ENCODE measurements at places on chromosomes 4 and X.

DNA sequence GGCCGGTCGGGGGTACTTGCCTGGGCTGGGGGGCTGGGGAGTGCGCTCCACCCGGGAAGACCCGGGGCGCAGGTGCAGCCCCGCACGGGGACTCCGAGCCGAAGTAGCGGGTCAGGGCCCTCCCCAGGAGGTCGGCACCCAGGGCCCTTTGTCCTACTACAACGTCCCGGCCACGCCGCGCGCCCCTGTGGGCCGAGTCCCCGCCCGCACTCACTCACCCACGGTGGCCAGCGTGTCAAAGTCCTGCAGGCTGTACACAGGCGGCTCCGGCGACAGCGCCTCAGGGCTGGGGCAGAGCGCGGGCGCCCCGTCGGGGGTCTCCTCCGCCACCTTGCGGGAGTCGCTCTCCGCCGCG is 602 bp downstream of the PRKX start:
- no peak for DNase-seq

DNA sequence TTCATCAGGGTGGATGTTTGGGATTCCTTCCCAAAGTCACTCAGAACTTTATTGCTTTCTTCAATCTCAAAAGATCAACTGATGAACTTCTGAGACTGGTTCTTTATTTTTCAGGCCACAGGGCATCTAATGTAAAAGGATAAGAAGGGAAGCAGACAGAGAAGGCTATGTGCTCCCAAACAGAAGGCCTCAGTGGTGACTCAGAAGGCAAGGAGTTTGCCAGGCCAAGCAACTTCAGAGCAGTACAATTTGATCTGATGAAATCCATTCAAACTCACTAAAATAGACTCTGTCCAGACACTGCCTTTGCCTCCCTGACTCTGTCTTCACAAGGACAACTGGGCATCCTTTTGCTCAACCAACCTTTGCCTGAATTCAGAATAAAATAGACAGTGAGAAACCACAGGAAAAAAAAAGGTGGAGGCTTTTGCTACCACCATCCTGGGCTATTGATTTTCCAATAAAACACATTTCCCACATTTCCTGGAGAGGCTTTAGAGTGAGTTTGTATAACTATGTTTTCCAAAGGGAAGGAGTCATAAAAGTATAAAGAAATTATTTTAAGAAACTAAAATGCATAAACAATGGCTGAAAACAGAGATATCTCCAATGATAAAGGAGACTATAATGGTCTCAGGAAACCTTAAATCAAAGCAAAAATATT is 55.2 kb downstream of the ARHGEF6 start:
- no peak for DNase-seq

GRCh38 chr4:143489106-143489505 is 24.4 kb upstream of the SMARCA5 start:
- no peak for DNase-seq

DNA sequence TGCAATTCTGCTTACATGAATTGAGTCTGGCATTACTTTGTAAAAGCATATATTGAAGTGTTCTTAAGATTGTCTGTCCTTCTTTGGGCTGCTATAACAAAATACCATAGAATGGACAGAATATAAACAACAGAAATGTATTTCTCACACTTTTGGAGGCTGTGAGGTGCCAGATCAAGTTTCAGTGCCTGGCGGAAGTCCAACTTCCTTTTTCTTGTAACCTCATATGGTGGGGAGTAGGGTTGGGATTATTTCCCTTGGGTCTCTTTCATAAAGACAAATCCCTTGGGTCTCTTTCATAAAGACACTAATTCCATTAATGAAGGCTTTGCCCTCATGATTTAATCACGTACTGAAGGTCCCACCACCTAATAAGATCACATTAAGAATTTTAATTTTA is 199.3 kb upstream of the GRID2 start:
- DNase-seq, result no peak

DNA sequence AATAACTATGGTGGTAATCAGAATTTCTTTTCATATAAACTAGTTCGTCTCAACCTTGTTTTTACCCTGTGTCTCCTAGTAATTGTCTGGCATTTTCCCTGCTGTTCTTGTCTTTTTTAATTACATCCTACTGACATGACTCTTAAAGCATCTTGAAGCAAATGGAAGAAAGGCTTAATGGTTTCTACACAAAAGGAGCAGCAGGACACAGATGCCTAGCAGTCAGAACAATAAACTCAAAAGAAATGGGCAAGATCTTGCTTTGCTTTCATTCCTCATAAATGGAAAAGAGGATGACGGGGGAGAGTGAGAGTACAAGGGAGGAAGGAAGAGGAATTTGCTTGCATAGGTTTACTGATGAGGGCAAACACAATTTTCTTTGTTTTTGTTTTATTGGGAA is 293.2 kb upstream of the EMCN start:
- DNase-seq, result no peak

DNA sequence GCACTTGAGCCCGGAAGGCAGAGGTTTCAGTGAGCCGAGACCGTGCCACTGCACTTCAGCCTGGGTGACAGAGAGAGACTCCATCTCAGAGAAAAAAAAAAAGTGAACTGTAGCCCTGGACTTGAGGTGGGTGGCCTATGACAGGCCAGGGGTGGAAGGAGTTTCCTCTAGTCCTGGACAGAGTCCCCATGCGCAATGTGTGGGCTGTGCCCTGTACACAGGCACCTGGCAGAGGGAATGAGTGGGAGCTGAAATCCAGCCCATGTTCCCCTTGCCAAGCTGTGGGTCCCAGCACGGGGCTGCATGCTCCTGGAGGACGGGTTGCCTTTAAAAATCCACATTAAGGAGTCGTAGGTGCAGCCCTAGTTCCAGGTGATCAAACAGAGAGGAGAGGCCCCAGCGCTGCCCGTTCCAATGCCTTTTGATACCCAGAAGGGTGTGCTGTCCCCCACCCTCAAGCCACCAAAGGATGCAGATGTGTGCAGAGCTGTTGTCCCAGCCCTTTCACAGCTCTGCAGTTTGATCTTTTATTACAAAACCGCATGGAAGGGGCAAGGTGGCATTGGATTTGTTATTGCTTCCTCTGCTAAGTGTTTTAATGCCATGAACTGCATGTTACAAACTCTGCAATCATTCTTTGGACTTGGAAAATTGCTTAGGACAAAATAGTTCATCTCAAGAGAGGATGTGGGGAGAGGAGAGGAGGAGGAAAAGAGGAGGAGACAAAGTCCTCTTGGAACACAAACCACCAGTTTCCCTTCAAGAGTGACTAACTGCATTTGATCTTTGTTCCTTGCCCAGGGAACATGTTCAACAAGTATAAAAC is 38.0 kb upstream of the PDK3 start:
- no peak for DNase-seq

DNA sequence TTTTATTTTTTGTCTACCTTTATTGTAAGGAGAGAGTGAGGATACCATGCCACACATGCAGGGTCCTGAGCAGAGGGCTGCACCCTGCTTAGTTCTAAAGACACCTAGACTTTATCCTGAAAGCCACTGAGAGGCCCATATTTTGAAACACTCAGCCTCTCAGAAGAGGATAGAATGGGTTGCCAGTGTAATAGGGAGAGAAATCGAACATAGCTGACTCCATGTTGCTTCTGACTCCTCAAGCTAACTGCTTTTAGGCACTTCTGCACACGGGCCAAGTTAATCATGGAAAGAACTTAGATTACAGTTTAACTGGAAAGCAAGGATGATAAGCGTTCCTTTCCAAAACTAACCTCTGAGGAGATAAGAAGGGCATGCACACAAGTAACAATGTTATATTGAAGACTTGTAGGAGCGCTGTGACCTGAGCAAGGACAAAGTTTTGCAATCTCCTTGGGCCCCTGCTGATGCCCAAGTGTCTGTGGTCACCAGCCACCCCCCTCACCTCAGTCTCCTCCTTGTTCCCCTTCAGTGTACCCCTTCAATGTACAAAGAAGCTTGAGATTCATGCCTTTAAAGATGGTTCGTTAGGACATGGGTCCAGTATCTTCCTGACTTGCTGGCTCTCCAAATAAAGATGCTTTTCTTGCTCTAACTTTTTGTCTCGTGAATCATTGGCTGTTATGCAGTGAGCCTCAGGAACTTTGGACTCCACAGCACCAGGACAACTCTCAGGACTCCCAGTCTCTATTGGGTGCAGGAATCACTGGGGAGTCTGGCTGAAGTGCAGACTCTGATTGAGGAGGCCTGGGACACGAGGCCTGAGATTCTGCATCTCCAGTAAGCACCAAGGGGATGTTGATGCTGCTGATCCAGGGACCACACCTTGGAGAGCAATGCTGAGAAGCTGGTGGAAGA is 25.4 kb upstream of the CD99 start:
- DNase-seq, result no peak

- DNase-seq, result no peak
Measured at GRCh38 chr4:1080432-1080831, 32.9 kb downstream of the RNF212 start.

DNA sequence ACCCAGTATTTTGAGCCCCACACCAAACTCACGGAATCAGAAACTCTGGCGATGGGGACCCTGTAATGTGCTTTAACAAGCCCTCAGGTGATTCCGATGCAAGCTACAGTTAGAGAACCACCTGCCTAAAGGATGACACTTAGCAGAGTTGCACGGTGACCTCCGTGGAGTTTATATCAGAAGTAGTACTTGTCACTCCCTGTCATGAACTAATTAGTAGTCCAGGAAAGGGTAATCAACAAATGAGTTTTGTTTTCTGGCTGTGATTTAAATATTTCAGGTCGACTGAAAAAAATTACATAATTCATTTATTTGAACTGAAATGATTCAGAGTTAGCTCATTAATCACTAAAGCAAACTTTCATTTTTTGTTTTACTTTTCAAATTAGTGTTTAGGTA is 56.4 kb downstream of the TMA16 start:
- no peak for DNase-seq

- no peak for DNase-seq
Measured at GRCh38 chr4:124708517-124709300, 3.8 kb downstream of the ANKRD50 start.

DNA sequence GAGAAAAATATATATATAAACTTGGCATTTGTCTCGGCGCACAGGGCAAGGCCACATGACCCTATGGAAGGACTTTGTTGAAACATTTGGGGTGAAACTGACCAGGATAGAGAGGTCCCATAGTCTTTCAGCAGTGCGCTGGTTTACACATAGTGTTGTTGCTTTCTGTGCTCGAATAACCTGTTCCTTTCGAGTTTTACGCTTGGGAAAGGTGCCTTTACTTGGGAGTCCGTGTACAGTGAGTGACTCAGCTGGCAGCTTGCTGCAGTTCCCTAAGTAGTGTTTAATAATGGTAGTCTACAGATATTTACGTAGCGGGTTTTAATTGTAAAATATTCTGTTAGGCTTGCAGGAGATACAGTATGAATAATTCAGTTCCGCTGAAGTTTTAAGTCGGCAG is 578 bp downstream of the APOOL start:
- no peak for DNase-seq

GRCh38 chrX:63513825-63514568 is 162.9 kb upstream of the SPIN4 start:
- no peak for DNase-seq

DNA sequence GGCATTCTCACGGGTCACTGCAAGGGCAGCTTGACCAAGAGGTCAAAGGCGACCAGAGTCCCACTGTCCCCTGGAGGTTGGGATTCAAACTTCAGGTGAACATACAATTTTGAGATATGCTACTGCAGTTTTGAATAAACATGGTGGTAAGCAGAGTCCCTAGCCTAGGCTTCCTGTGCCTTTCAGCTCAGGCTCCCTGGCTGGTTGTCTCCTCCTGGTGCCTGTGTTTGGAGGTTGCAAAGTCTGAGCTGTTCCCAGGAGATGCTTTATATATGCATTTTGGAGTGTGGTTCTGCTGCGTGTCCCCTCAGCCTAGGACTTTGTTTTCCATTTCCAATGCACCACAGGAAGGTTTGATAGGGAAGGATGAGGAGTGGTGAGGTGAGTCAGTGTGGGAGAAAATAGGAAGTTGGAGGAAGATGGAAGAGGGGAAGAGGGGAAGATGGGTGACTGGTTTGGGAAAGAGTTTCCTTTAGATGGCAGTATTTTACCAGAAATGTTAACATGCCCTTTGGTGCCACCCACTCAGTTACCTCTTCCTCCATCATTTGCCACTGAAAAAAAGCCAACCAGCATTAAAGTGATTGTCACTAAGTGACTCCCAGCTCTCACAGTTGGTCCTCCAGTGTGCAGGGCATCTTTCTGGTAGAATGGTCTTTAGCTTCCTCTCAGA is 211.7 kb upstream of the AGTR2 start:
- DNase-seq, result no peak

DNA sequence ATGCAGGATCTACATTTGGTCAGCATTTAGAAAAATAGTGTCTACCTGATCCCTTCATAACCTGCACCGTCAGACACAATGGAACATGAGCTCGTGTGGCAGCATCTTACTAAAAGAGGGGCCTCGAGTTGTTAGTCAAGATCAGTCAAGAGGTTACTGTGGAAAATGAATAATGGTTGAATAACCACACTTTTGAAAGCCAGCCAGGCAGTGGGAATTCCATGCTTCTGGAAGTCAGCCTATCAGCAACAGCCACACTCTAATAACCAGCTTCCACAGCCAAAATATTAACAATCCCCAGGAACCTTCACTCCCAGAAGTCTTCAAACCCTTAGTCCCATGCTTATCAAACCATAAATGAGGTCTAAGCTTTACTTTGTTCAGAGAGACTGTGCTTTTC is 234.3 kb downstream of the HS3ST1 start:
- no peak for DNase-seq

GRCh38 chr4:146465628-146466027 is 56.1 kb downstream of the SLC10A7 start:
- no peak for DNase-seq
